ENCODE measurements at places on chromosomes 7 and 10.

GRCh38 chr7:87850836-87851593 lies 25.1 kb downstream of the SLC25A40 start:
- DNase-seq = no peak

GRCh38 chr7:11127988-11128387 lies 154.3 kb downstream of the PHF14 start:
- DNase-seq = no peak

- peak; percentile 70 for DNase-seq
Measured at GRCh38 chr10:95273393-95274312, 17.1 kb downstream of the PDLIM1 start.

GRCh38 chr10:79203014-79203644 lies 134.4 kb downstream of the ZMIZ1 start:
- no peak for DNase-seq

- DNase-seq = no peak
Measured at GRCh38 chr7:66142334-66142733, 27.7 kb downstream of the CRCP start.

GRCh38 chr7:85821926-85822325 lies 635.1 kb upstream of the SEMA3D start:
- DNase-seq = no peak

DNA sequence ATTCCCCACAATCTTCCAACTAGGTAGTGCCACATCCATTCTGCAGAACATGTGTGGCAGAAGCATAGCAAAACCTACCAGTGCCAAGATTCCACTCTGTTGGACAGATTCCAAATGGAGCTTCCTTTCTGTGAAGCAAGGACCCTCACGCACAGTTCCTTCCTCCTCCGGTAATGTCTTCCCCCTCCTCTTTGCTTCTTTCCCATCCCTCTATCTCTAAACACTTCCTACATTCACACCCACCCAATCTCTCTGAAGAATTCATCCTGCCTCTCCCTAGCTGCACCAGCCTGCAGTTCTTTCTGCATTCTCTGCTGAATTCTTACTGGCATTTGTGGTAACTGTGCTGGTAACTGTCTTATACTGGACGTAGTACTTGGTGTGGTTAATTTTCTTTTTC lies 124.9 kb downstream of the RNLS start:
- DNase-seq = no peak

GRCh38 chr7:130276796-130277762 lies 10.4 kb downstream of the CPA2 start:
- no peak for DNase-seq

- no peak for DNase-seq
Measured at GRCh38 chr7:86668315-86668714, 24.6 kb downstream of the GRM3 start.

- no peak for DNase-seq
Measured at GRCh38 chr10:60534761-60535389, 145.2 kb upstream of the ANK3 start.

- peak; percentile 96 for DNase-seq
Measured at GRCh38 chr7:2555121-2556052, at the start of gene BRAT1. Gene BRAT1, minus strand, starts transcription at chr7:2555524. Its CDS starts 1,093 bp downstream, at chr7:2554431.

- DNase-seq = no peak
Measured at GRCh38 chr7:151119902-151120301, 33.6 kb downstream of the AGAP3 start.

GRCh38 chr10:52965938-52966401 lies 193.4 kb upstream of the MBL2 start:
- DNase-seq = no peak

DNA sequence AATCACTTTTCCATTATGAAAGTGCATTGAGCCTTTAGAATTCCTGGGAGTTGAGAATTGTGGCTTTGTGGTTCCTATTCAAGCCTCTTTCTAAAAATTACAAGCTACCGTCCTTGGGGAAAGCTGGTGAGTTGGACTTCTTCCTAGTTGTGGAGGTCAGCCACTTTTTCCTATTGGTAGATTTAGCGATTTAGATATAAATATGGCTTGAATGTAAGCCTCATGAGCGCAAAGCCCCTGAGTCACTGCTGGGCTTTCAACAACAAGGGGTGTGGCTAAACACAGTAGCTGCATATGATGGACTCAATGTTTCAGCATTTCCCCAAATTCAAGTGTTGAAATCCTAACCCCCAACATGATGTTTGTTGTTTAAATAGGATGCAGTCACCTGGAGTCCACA lies 150.0 kb upstream of the IGFBP3 start:
- DNase-seq = no peak

- DNase-seq = no peak
Measured at GRCh38 chr10:16995867-16996529, 133.6 kb downstream of the CUBN start.

DNA sequence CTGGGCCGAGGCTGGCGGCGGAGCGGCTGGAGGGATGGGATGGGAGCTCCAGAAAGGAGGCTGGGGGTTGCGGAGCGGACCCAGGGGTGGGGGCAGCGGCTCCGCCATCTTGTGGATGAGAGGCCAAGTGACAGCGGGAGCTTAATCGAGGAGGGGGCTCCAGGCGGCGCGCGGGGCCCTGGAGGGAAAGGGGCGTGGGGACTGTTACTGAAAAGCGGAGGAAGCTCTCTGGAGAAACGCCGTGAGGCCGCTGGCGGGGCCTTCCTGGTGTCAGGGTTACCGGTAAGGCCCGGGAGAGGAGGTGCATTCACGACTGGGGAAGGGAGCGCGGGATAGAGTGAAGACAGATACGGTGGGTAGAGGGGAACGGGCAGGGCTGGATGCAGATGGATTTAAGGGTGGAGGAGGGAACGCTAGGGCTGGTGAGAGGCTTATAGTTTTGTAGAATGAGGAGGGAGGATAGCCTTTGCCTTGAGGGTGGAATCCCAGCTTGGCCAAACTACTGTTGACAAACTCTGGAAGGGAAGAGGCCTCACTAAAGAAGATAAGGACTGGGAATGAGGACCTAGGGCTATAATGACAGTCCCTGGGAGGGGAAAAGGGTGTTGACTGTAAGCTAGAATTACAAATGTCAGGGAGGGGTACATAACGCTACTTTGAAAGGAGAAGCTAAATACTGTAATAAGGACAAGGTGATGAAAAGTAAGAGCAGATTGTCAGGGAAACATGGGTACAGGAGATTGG lies 535 bp downstream of the BTRC start:
- peak; percentile 63 for DNase-seq

DNA sequence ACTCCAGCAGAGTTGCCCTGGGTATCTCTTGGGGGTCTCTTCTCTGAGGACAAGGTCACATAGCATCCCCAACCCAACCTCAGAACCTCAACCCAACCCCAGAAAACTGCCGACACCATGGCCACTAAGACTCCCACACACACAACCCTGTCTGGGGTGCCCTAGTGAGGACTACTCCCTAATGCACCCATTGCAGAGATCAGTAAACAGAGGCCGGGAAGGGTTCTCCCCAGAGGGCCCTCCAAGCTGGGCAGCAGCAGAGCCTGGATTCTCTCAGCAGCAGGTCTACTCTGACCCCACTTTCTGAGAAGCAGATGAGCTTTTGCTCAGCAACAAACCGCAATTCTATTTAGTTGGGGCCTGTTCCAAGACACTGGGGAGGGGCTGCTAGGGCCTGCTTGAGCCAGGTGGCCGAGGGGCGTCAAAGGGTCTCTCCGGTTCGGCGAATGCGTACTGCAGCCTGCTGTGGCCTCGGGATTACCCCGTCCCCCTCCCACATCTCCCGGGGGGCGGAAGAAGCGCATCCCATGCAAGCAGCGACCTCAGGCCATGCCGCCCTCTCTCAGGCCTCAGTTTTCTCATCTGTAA lies 828 bp downstream of the OGDHL start:
- DNase-seq = no peak

Data from RWPE2 (cell line).